ENCODE measurements at places on chromosomes 11 and 22.

- H3K36me3 ChIP-seq, result no peaks in the 10 kb centered on the region
- no peak overlapping the region for H3K27ac ChIP-seq
- no peaks in the 10 kb centered on the region for H3K4me1 ChIP-seq
- DNase-seq, result no peak
These were observed 1.5 kb downstream of the HIPK3 start for GRCh38 chr11:33258631-33259205.

GRCh38 chr22:38490915-38491314 lies 15.2 kb downstream of the DDX17 start:
- no peaks in the 10 kb centered on the region for H3K4me1 ChIP-seq
- no peak for DNase-seq
- peaks cover 99% of the 10 kb centered on the region for H3K36me3 ChIP-seq
- H3K4me3 ChIP-seq, result no peak overlapping the region
- no peak overlapping the region for H3K27ac ChIP-seq

DNA sequence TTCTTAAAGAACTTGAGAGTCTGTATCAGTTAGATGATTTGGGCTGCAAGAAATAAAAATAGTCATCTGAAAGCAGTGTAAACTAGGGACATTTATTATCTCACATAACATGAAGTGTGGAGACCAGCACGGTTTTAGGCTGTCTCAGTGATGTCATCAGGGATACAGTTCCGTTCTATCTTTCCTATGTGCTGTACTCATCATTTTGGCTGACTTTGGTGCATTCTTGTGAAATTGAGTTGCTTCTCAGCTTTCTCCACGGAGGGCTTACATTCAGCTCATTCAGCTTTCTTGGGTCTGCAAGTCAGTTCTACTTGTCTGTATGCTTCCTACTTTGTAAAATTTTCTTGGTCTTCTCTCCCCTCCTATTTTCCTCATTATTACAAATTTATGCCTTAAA lies 51.8 kb upstream of the LIN7C start:
- H3K36me3 ChIP-seq, result no peaks in the 10 kb centered on the region
- DNase-seq, result no peak
- H3K4me3 ChIP-seq, result no peak overlapping the region
- H3K27ac ChIP-seq, result no peak overlapping the region
- H3K27me3 ChIP-seq, result no peaks in the 10 kb centered on the region

DNA sequence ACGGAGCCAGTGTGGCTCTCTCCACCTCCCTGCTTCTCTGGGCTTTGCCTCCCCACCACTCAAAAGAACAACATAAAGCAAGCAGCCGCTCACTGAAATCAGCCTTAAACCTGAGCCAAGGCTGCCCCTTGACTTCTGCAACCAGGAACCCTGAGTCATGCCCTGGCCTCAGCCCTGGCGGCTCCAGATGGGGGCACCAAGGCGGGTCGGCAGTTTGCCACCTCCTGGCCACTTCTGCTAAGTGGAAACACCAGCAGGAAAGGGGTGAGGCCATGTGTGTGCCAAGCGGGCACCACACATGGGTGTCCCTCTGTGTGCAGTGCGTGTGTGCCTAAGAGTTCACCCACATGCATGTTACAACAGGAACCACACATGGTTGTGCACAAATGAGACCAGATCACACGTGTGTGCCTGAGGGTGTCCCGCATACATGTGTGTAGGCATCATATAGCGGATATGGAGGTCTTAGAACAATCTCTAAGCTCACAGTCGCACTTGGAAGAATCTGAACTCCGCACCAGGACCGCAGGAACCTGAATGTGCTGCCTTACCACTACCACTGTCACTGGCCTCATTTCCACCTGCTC lies 221.2 kb downstream of the MN1 start:
- H3K4me1 ChIP-seq, result peaks cover 11% of the 10 kb centered on the region
- H3K27ac ChIP-seq, result no peak overlapping the region
- no peaks in the 10 kb centered on the region for H3K36me3 ChIP-seq

- H3K4me1 ChIP-seq, result no peaks in the 10 kb centered on the region
- peaks cover 2% of the 10 kb centered on the region for H3K36me3 ChIP-seq
- no peak for DNase-seq
- H3K4me3 ChIP-seq, result no peak overlapping the region
- no peaks in the 10 kb centered on the region for H3K27me3 ChIP-seq
- H3K27ac ChIP-seq, result no peak overlapping the region
These were observed 10.8 kb upstream of the RASSF10 start for GRCh38 chr11:12998336-12998735.
